ENCODE measurements at places on chromosomes 6 and 20.

- no peak for DNase-seq
These were observed 4.0 kb downstream of the SOD2 start for GRCh38 chr6:159689001-159689400.

DNA sequence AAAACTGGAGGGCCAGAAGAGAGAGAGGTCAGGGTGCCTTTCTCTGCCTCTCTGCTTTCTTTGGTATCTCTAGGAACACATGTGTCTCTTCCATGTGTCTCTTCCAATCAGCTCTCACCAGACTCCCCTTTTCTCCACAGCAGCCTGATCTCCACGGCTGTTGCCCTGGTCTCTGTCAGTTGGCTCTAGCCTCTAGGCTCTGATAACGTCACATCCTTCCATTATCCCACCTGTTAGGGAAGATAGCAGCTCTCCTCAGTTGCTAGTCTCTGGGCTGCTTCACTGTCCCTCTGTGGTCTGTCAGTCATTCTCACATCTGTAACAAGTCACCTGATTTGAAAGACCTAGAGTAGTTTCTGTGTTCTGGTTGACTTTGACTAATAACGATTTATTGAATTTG, 80.2 kb downstream of the PLCB4 start:
- no peak for DNase-seq

DNA sequence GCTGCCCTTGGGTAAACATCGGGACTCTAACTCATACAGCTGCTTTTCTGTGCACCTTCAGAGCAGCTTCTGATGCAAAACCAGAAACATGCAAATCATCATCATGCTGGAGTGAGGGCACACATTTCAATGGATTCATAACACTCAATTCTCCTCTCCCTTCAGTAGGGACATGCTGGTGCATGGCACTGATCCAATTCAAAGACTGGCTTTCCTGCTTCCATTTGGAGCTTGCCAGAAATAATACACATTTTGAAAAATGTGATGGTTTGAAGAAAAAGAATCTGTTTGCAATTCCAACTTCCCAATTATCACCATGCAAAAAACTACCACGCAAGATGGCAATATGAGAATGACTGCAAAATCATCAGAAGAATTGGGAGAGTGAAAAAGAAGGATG, 65.2 kb upstream of the PDE10A start:
- no peak for DNase-seq

DNA sequence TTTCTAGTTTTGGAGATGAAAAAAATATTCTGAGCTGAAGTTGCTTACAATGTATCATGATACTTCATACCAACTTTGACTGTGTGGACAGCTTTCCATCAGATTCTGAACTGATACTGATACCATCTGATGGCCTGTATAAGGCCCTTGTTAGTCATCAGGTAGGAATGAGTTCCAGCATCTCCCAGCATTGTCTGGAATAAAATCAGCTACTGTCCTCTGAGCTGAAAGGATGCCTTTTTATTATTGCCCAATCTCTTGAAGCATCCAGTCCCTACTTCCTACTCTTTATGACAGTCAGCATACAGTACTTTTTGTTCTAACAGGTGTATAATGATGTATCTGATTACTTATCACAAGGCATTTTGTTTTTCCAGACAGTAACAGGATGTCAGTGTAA, 70.6 kb upstream of the EYA4 start:
- no peak for DNase-seq

GRCh38 chr6:4367643-4368042, 232.3 kb upstream of the ECI2 start:
- DNase-seq: no peak

GRCh38 chr20:33791959-33792597, 19.1 kb upstream of the CHMP4B start:
- peak; percentile 35 for DNase-seq

- DNase-seq: no peak
These were observed 3.6 kb downstream of the PARD6B start for GRCh38 chr20:50734730-50735679.

- no peak for DNase-seq
These were observed 61.0 kb downstream of the RAB44 start for GRCh38 chr6:36758516-36759147.

DNA sequence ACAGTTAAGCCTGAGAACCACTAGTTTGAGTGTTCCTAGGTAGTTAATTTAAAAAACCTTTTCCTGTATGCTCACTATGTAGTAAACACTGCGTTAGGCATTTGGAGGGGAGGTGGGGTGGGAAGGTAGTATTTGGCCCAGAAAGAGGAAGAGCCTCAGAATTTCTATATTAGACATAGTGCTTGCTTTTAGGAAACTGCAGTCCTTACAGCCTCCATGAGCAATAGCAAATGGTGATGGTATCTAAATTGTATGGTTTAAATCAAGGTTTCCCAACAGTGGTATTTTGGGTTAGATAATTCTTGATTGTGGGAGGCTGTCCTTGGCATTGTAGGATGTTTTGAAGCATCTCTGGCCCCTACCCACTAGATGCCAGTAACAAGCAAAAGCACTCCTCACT, 61.5 kb upstream of the RIPOR2 start:
- DNase-seq: no peak

DNA sequence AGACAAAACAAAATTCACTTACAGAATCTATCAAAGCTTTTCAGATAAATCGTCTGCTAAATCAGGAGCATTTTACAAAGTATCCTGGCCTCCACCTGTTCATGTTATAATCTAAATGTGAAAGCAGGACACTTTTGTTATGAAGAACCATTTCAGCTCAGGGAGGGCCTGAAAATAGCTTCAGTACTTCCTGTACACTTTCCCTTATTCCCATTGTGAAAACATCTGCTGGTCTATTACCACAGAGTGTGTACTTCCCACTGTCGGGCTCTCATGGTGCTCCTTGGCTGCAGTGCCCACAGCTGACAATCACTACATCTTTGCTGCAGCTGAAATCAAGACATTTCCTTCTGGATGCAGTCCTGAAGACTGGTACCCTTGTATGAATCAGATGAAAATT, 128.1 kb downstream of the OPRM1 start:
- no peak for DNase-seq

DNA sequence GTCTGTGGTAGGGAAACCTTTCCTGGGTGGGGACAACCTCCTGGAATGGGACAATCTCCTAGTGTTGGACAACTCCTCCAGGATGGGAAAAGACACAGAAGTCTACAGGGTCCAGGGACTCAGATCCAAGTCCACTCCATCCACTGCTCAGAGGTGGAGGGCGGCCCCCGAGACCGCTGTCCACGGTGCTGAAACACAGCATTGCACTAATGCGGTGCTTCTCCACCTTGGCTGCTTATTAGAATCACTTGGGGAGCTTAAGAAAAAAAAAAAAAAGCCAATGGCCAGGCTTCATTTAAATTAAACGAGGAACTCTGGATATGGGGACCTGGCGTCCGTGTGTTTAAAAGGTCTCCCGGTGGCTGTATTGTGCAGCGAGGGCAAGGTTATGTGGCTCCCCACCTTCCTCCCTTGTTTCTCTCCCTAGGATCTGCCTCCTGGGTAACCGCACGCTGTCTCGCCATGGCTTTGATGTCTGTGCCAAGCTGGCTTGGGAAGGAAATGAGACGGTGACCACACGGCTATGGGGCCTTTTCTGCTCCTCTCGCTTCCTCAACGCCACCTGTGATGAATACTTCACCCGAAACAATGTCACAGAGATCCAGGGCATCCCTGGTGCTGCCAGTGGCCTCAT, 12.0 kb downstream of the SLC12A5 start:
- DNase-seq: peak; percentile 14

- no peak for DNase-seq
These were observed 64.5 kb downstream of the IPCEF1 start for GRCh38 chr6:154292066-154292465.

GRCh38 chr20:42857446-42857845, 332.3 kb downstream of the PTPRT start:
- no peak for DNase-seq

DNA sequence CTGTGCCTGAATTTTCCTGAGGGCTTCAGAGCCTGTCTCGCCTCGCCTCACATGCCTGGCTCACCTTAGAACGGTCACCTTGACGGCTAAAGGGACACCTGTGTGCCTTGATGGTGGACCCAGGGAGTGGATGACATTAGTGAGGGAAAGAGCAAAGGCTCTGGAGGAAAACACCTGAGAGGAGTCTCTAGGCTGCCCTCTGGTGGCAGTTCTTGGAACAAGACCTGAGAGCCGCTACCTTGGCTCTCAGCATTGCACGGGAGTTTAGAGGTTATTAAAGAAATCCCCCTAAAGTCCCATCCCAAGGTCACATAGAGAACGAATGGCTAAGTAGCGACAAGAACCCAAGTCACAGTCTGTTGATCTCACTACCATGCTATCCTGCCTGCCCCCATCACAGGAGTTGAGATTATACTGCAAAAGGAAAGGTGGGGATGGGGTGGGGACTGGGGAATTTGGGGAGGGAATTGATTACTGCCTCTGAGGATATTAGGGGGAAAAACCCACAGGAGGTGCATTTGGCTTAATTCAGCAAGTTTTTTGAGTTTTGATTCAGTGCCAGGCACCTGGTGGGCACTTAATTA, 7.9 kb upstream of the CDSN start:
- peak; percentile 71 for DNase-seq

GRCh38 chr6:42136508-42137193, 5.8 kb downstream of the C6orf132 start:
- DNase-seq: no peak

GRCh38 chr20:25207149-25207959, 11.8 kb downstream of the ENTPD6 start:
- no peak for DNase-seq

GRCh38 chr6:143901885-143902750, 37.8 kb downstream of the ZC2HC1B start:
- DNase-seq: no peak

DNA sequence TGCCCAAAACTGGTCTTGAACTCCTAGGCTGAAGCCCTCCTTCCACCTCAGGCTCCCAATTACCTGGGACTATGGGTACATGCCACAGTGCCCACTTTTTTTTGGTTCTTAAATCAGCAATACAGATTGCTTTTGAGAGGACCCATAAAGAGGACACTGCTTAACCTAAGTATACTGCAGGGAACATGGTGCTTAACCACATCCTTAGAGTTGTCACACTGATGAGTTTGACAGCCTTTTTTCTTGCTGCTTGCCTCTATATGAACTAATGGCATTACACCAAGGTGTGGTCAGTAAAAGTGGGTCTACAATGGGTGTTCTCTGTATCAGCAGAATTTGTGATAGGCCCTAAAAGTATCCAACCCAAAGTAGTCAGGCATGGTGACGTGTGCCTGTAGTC, 7.2 kb upstream of the SLC35D3 start:
- no peak for DNase-seq

DNA sequence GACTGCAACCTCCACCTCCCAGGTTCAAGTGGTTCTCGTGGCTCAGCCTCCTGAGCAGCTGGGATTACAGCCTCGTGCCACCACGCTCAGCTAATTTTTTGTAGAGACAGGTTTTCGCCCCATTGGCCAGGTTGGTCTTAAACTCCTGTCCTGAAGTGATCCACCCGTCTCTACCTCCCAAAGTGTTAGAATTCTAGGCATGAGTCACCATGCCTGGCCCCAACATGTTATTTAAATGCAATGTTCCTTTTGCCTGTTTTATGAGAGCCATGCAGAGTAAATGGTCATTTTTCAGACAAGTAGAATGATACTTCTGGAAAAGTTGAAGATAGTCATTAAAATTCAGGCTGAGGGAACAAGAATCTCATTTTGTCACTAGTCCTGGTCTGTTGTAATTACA, 43.8 kb upstream of the RPS6KA2 start:
- no peak for DNase-seq

- no peak for DNase-seq
These were observed 7.3 kb upstream of the SNTA1 start for GRCh38 chr20:33450867-33451266.

GRCh38 chr20:35446356-35447078, 8.5 kb upstream of the GDF5 start:
- no peak for DNase-seq

- DNase-seq: no peak
These were observed 41.9 kb downstream of the AGPAT4 start for GRCh38 chr6:161232010-161232409.

DNA sequence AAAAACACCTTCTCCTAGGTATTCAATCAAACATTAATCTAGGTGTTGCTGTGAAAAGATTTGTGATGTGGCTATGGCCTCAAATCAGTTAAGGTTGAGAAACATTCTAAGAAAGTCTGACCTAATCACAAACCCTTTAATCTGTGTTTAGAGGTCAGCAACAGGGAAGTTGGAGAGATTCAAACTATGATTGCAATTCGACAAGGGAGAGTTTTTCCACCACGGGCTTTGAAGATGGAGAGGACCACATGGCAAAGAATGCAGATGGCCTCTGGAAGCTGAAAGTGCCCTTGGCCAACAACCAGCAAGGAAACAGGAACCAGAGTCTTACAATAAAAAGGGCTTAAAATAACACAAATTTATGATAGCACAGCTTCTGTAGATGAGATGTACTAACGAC, 29.6 kb upstream of the LGSN start:
- DNase-seq: no peak

DNA sequence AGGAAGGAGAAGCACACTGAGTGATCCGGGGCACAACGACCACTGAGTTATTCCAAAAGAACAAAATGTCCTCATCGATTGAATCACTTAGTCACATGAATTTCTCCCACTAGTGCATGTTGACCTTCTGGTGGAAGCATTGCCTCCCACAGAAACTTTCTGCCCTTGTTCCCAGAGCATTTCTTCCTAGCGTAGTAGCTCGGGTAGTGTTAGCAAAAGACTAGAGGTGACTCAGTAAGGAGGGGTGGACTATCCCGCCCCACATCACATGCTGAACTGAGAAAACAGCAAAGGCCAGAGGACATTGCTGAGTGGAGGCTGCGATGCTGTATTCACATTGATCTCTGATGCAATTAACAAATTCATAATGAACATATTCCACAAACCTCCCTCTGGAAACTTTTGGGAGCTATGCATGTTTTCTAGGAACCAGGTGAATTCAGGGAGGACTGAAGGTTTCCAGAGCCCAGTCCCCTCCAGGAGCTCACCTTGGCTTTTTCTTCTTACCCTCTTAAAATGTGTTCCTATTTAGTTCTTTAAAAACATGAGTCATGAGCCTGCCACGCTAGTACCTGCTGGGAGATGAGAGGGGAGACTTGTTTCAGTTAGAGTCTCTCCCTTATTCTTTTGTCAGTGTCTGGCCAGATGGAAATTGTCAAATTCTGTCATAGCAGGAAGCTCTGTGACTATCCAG, 507.9 kb downstream of the CDH26 start:
- DNase-seq: no peak

DNA sequence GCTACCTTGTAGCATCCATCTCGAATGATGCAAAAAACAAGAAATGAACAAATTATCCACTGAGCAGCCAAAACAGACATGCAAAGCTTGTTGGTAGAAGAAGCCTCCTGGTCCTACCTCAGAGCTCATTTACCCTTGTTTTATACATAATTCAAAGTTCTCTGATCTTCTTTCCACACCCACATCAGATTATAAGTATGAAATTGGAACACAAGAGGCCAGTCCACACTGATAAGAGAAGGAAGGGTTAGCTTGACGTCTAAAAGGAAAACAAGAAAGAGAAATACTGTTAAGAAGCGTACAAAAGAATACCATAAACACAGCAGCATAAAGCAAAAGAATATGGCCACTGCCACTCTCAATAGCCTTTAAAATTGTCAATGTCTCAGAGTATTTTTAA, 49.7 kb downstream of the FAM83B start:
- no peak for DNase-seq

All from activated naive CD4-positive, alpha-beta T cell (primary cell).